Peyer's patch (tissue), 4 donors: ENCODE measurements at places on chromosomes 5 and 9. TPM values are rescaled to one million over a fixed set of nuclear protein-coding genes. Genes with fewer than 3 reads are reported as not detected.

DNA sequence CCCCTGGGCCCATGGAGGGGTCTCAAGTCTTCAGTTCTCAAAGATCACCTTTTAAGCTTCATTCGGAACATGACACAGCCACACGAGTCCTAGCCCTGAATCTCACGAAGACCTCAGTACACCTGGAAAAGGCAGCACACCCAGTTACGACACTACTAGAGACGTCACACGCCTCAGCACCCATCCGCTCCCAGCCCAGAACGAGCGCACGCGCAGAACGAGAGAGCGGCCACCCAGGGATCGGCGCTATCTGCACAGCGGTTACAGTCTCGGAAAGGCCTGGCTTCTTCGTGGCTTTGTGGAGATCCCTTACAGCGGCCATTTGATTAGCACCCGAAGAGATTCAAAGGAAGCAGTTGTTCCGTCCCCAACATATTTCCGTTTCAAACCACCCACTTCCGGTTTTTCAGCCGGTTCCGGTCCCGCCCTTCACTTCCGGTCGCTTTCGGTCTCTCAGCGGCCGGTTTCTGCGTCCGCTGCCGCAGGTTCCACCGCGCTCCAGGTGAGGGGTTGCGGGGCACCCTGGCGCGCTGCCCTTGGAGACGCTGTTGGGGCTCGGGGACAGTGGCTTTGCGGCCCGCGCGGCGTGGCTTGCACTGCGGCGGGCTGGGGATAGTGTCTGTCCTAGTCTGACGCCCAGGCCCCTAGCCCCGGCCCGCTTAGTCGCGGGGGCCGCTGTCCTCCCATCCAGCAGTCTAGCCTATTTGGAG, at the start of gene UBLCP1:
Gene UBLCP1 (plus strand): TSS at position 432 of the 710 bp plus-strand sequence. CDS start 5,626 bp downstream, outside the sequence.
- peak within 1 kb of the TSS; percentile 77 for H3K4me3 ChIP-seq

- H3K4me3 ChIP-seq: no peak overlapping the region
- no peak overlapping the region for H3K27ac ChIP-seq
- H3K4me1 ChIP-seq: no peaks in the 10 kb centered on the region
- no peaks in the 10 kb centered on the region for H3K36me3 ChIP-seq
- no peaks in the 10 kb centered on the region for H3K27me3 ChIP-seq
- no peak for DNase-seq
These were observed 4.9 kb downstream of the HSPB3 start for GRCh38 chr5:54460181-54460919.

- no peak overlapping the region for H3K27ac ChIP-seq
- no peak overlapping the region for H3K4me3 ChIP-seq
- no peak for DNase-seq
- H3K27me3 ChIP-seq: no peaks in the 10 kb centered on the region
- H3K36me3 ChIP-seq: no peaks in the 10 kb centered on the region
These were observed 2.8 kb upstream of the PARP8 start for GRCh38 chr5:50663636-50664035.

The MYO10 gene
- total RNA-seq: 67.7 TPM

GRCh38 chr5:7667216-7667767, 183.6 kb downstream of the CFAP90 start:
- H3K36me3 ChIP-seq: no peaks in the 10 kb centered on the region
- no peaks in the 10 kb centered on the region for H3K4me1 ChIP-seq
- DNase-seq: no peak
- H3K27ac ChIP-seq: no peak overlapping the region

- no peaks in the 10 kb centered on the region for H3K36me3 ChIP-seq
- no peak for DNase-seq
- H3K4me3 ChIP-seq: no peak overlapping the region
- no peaks in the 10 kb centered on the region for H3K27me3 ChIP-seq
- H3K4me1 ChIP-seq: no peaks in the 10 kb centered on the region
- no peak overlapping the region for H3K27ac ChIP-seq
These were observed 5.0 kb downstream of the FAM163B start for GRCh38 chr9:133604214-133604613.

GRCh38 chr5:94498199-94498598, 120.2 kb downstream of the KIAA0825 start:
- no peak overlapping the region for H3K27ac ChIP-seq
- no peaks in the 10 kb centered on the region for H3K36me3 ChIP-seq
- no peaks in the 10 kb centered on the region for H3K27me3 ChIP-seq
- H3K4me3 ChIP-seq: no peak overlapping the region

- DNase-seq: no peak
- no peaks in the 10 kb centered on the region for H3K36me3 ChIP-seq
- H3K4me3 ChIP-seq: no peak overlapping the region
These were observed 76.1 kb upstream of the PANK3 start for GRCh38 chr5:168655316-168655715.

The SLCO6A1 gene
- total RNA-seq: not detected

GRCh38 chr5:135225856-135226560, 173.0 kb downstream of the MACROH2A1 start:
- H3K36me3 ChIP-seq: no peaks in the 10 kb centered on the region
- no peaks in the 10 kb centered on the region for H3K4me1 ChIP-seq
- no peak overlapping the region for H3K27ac ChIP-seq
- DNase-seq: no peak
- H3K4me3 ChIP-seq: no peak overlapping the region

GRCh38 chr9:85248514-85249312, 493.0 kb downstream of the AGTPBP1 start:
- no peaks in the 10 kb centered on the region for H3K27me3 ChIP-seq
- no peaks in the 10 kb centered on the region for H3K4me1 ChIP-seq
- no peak overlapping the region for H3K4me3 ChIP-seq

DNA sequence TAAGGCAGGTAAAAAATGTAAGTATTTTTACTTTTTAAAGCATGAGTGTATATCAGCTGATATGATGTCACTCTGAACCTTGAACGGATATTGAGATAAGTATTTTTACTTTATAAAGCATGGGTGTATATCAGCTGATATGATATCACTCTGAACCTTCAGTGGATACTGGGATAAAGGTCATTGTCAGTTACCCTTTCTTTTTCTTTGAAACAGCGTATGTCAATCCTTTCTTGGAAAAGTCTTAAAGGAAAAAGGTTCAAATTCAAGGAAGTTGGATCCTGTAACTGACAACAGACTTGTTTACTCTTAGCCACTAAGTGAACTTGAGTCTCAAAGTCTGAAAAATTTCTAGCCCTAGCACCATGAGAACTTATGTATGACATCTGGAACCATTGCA, 61.7 kb upstream of the IFNK start:
- H3K27ac ChIP-seq: peak overlapping the region; percentile 87
- H3K27me3 ChIP-seq: no peaks in the 10 kb centered on the region
- H3K4me1 ChIP-seq: peaks cover 3% of the 10 kb centered on the region
- no peak overlapping the region for H3K4me3 ChIP-seq

The HSPB3 gene
- not detected for total RNA-seq

The BOD1 gene
- 21.0 TPM for total RNA-seq

The SHC3 gene
- 2.8 TPM for total RNA-seq

DNA sequence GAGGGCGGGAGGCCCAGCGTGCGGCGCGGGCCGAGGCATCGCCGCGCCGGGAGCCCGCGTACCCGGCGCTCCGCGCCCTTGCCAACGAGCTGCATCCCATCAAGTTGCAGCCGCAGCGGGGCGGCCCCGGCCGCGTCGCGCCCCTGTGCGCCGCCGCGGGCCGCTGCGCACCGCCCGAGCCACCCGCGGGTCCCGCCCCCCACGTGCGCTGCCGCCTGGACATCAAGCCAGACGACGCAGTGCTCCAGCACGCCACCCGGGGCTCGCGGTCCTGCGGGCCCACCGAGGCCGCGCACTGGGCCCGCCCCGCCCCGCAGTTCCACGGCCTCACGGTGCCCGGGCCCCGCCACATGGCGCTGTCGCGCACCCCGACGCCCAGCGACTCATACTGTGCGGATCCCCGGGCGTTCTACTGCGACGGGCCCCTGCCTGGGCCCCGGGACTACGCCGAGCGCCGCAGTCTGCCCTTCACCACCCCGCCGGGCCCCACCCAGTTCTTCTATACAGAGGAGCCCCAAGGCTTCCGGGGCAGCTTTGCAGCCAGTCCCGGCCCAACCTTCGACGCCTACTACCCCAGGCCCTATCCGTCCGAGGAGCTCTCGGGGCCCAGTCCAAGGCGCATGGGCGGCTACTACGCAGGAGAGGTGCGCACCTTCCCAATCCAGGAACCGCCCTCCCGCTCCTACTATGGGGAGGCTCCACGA, 2.6 kb downstream of the AJM1 start:
- no peaks in the 10 kb centered on the region for H3K36me3 ChIP-seq
- peaks cover 20% of the 10 kb centered on the region for H3K4me1 ChIP-seq

The LECT2 gene
- total RNA-seq: not detected
